ENCODE measurements at places on chromosomes 13 and 19. TPM values are rescaled to one million over a fixed set of nuclear protein-coding genes. Genes with fewer than 3 reads are reported as not detected.
A peak's percentile ranks its signal among the peaks of the same experiment; 100 is the strongest.

GRCh38 chr19:30784850-30785457, 412.8 kb downstream of the ZNF536 start:
- DNase-seq = peak; percentile 39

DNA sequence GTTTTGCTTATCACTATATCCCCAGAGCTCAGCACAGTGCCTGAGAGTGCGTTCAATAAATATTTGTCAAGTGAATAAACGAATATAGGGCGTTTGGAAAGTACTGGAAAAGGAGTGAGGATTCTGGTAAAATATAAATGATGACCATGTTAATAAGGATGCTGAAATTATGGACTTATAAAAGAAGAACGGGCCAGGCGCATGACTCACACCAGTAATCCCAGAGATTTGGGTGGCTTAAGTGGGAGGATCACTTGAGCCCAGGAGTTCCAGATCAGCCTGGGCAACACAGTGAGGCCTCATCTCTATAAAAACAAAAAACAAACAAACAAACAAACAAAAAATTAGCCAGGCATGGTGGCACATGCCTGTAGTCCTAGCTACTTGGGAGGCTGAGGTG, 198.1 kb downstream of the VWA8 start:
- DNase-seq = no peak

DNA sequence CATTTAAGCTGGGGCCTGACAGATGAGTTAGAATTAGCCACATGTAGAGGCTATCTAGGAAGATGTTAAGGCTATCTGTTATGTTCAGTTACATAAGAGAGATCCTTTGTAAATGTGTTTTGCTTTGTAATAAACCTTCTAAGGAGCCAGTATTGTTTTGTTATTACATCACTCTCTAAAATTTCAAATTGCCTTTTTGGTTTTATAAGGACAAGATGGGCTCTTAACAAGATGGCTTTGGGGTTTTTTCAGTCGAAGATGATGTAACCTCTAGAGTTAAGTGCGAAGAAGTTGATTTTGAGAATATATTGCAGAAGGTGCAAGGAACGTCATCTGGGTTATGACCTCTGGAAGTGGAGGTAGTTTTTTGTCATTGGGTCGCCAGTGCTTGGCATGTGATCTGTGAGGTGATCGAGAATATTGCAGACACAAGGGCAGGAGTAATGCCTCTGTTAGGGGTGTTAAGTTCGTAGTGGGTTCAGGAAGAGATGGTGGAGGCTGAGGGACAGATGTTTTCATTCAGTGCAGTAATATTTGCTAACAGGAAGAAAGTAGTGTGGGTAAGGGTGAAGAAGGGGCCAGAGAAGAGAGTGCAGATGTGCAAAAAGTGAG, 12.7 kb downstream of the LSM14A start:
- no peak for DNase-seq

DNA sequence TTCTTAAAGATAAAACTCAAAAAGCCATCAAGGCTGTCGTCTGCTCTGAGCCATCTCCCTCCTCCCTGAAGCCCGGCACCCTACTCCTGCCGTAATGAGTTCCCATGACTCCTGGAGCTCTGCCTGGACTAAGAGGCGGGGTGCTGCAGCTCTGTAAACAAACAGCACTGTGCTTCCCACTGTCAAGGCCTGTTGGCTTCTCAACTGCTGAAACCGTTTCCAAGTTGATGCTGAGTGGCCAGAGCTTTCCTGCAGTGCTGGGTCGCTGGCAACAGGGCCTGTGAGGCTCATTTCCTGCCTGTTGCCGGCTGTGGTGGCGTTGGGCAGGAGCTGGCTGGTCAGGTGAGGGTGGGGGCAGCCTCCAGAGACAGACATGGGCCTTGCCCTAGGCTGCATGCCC, 26.7 kb upstream of the ISYNA1 start:
- peak; percentile 88 for DNase-seq

ZSCAN4 gene
- total RNA-seq = 0.19 TPM

Measured in heart right ventricle (tissue), 16 donors.